ENCODE measurements at places on chromosomes 2 and 18. TPM values are rescaled to one million over a fixed set of nuclear protein-coding genes. Genes with fewer than 3 reads are reported as not detected.

DNA sequence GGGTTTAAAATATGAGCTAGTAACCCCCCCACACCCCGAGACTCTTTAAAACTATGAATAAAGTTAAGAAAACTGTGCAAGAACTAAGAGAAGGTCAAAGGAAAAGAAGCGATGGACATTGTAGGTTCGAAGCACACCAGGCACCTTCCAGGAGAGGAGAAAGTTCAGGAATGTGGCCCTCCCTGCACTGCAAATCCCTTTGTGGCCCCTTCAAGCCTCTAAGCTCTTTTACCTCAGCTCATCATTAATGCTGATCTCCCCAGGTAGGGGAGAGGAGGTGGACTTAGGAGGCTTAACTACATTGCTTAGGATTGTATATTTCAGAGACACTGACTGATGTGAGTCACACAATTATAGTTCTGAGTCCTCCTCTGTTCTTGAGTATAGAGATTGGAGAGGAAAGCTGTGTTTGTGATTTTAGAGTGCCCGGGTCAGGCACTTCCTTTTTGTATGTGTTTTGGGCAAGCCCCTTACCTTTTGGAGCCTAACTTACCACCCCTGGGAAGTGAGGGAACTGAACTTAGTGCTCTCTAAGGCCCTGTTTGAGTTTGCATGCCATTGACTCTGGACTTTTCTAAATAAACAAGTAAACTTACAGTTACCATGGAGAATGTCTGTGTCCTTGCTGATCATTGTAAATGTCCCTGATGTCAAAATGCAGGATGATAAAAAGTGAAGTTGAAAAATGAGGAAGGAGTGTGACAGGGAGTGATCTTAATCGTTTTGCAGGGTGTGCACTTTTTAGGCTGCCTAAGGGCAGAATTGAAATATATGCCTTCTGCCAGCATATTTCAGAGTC lies 140.8 kb upstream of the ZEB2 start:
- DNase-seq = peak; percentile 57

GRCh38 chr2:155485141-155485842 lies 786.8 kb downstream of the KCNJ3 start:
- no peak for DNase-seq

- no peak for DNase-seq
These were observed 54.5 kb upstream of the ACMSD start for GRCh38 chr2:134783912-134784311.

- peak; percentile 45 for DNase-seq
These were observed 3.9 kb upstream of the ZNF532 start for GRCh38 chr18:58860747-58861231.

- DNase-seq = peak; percentile 66
These were observed 587.7 kb downstream of the CPS1 start for GRCh38 chr2:211144078-211144477.

The ANKRD30B gene
- total RNA-seq = not detected

- no peak for DNase-seq
These were observed 297.3 kb downstream of the CYRIA start for GRCh38 chr2:16368328-16368727.

- DNase-seq = no peak
These were observed 430.9 kb downstream of the PID1 start for GRCh38 chr2:228840113-228840742.

GRCh38 chr2:23009545-23010149 lies 375.3 kb upstream of the KLHL29 start:
- peak; percentile 60 for DNase-seq
